Stimulated activated naive B cell treated with anti-CD40 and anti-IgM and Interleukin-4, amounts not matched to agents 10 μg/mL and 1 μg/mL and 100 μg/mL, for 72 hours (primary cell): ENCODE measurements at places on chromosomes 12 and 14.
A peak's percentile ranks its signal among the peaks of the same experiment; 100 is the strongest.

GRCh38 chr12:68113644-68114043, 45.9 kb downstream of the IFNG start:
- DNase-seq: no peak
- H3K27ac ChIP-seq: no peak overlapping the region
- H3K27me3 ChIP-seq: no peaks in the 10 kb centered on the region
- no peak overlapping the region for H3K4me3 ChIP-seq
- peaks cover 12% of the 10 kb centered on the region for H3K4me1 ChIP-seq

DNA sequence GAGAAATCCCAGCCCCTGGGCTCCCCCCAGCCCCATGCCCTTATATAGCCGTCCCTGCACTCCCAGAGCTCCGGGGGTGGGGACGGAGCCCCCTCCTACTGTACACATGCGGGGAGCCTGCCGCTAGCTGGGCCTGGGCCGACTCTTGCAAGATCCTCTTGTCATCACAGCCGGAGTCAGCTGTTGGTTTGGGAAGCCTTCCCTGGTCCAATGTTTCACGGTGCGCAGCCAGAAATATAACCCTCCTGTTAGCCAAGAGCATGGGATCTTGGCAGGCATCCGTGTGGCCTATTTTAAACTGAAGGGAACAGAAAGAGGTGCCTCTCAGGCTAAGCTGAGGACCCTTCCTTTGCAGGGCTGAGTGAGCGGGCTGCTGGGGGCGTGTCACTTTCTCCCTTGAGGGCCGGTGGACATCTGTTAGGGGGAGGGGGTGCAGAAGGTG, 175.3 kb downstream of the TSPAN9 start:
- peaks cover 21% of the 10 kb centered on the region for H3K27me3 ChIP-seq
- DNase-seq: no peak
- H3K27ac ChIP-seq: no peak overlapping the region
- no peaks in the 10 kb centered on the region for H3K36me3 ChIP-seq
- peaks cover 21% of the 10 kb centered on the region for H3K4me1 ChIP-seq

GRCh38 chr12:108788076-108788782, 56.9 kb upstream of the CORO1C start:
- peak overlapping the region; percentile 31 for H3K27ac ChIP-seq
- DNase-seq: no peak
- no peak overlapping the region for H3K4me3 ChIP-seq
- H3K27me3 ChIP-seq: no peaks in the 10 kb centered on the region

DNA sequence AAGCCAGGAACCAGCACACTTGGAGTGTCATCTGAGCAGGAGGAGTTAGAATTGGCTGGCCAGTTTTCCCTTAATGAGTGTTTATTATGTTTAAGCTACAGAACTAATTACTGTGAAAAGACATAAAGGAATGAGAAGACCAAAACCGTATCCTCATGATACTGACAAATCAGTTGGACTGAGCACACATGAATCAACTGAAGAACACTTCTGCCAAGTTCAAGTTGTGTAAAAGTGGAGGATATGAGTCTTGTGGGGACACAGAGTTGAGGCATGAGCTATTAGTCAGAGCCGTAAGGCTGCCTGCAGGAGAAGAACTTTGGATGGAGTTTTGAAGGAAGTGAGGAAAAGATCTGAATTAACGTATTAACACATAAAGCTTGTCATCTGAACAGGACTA, 43.1 kb downstream of the HMGA2 start:
- H3K27ac ChIP-seq: no peak overlapping the region
- H3K36me3 ChIP-seq: no peaks in the 10 kb centered on the region
- no peaks in the 10 kb centered on the region for H3K4me1 ChIP-seq
- H3K27me3 ChIP-seq: no peaks in the 10 kb centered on the region
- no peak overlapping the region for H3K4me3 ChIP-seq

- no peaks in the 10 kb centered on the region for H3K4me1 ChIP-seq
- H3K27me3 ChIP-seq: no peaks in the 10 kb centered on the region
- H3K27ac ChIP-seq: no peak overlapping the region
- H3K4me3 ChIP-seq: no peak overlapping the region
- DNase-seq: no peak
Observed at GRCh38 chr12:72057330-72057914, 118.8 kb downstream of the TPH2 start.

DNA sequence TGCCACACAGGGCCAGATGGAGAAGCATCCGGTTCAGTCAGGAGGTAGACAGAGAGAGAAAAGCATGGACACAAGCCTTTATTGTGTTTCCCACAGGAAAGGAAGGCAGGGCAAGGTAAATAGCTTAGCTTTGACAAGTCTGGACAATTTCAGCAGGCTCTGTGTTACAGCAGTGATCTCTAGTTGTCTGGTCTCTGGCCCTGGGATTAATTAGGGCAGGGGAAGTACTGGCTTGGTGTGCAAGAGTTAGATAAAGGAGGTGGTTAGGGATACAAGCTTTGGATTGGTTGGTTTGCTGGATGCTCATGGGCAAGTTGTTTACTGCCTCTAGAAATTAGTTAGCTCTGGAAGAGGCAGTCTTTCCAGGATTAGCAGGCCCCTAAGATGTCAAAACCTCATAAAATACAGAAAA, 15.1 kb upstream of the NGDN start:
- H3K4me1 ChIP-seq: no peaks in the 10 kb centered on the region
- no peak overlapping the region for H3K4me3 ChIP-seq
- H3K27ac ChIP-seq: no peak overlapping the region
- H3K36me3 ChIP-seq: no peaks in the 10 kb centered on the region

- no peaks in the 10 kb centered on the region for H3K36me3 ChIP-seq
- H3K4me1 ChIP-seq: no peaks in the 10 kb centered on the region
- H3K27me3 ChIP-seq: peaks cover 11% of the 10 kb centered on the region
Observed at GRCh38 chr12:130212384-130212989, 50.2 kb downstream of the FZD10 start.

- H3K4me1 ChIP-seq: peaks cover 21% of the 10 kb centered on the region
- H3K27me3 ChIP-seq: no peaks in the 10 kb centered on the region
- DNase-seq: peak; percentile 82
- peak within 1 kb of the TSS; percentile 96 for H3K27ac ChIP-seq
- peaks cover 22% of the 10 kb centered on the region for H3K36me3 ChIP-seq
Observed at GRCh38 chr12:89524541-89525304, at the start of gene GALNT4. TSS of gene GALNT4 (minus strand) at chr12:89524796. CDS start at chr12:89524549, 247 bp downstream.

DNA sequence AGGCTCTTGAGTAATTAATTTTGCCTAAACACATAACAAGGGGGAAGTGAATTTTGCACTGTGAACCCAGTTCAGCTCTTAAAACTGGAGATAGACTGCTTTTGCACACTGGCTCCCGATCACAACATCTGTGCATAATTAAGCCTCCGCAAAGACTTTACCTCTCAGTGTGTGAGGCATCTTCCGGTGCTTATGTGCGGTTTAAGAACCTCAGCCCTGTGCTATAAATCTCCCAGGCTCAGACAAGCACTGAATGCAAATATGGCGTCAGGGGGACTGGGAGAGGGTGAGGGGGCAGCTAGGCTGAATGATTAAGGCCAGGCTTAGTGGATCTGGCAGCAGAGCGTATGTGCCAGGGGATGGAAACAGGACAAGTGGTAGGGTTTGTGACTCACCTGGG, 103.3 kb downstream of the ADCK1 start:
- H3K4me3 ChIP-seq: no peak overlapping the region
- H3K36me3 ChIP-seq: peaks cover 50% of the 10 kb centered on the region
- no peaks in the 10 kb centered on the region for H3K4me1 ChIP-seq
- H3K27ac ChIP-seq: no peak overlapping the region
- no peak for DNase-seq
- H3K27me3 ChIP-seq: no peaks in the 10 kb centered on the region

DNA sequence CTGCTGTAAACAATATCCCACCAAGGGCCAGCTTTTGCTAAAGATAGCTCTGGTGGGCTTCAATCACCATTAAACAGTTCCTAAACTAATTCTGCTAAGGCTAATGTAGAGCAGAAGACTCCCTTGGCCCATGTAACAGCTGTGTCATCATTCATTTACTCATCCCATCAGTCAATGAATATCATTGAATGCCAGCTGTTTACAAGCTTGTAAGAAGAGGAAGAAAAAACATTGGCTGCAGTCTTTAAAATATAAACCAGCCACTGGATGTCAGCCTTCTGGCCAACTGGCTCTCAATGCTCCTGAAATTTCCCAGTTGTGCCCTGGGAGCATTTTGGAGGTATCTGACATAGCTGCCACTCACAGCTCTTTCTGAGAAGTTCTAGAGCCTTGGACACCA, 18.0 kb upstream of the MAP3K9 start:
- H3K36me3 ChIP-seq: no peaks in the 10 kb centered on the region
- peaks cover 5% of the 10 kb centered on the region for H3K4me1 ChIP-seq
- DNase-seq: no peak
- no peak overlapping the region for H3K4me3 ChIP-seq
- H3K27me3 ChIP-seq: peaks cover 32% of the 10 kb centered on the region

- H3K36me3 ChIP-seq: no peaks in the 10 kb centered on the region
- no peak overlapping the region for H3K27ac ChIP-seq
- peaks cover 33% of the 10 kb centered on the region for H3K27me3 ChIP-seq
- no peak overlapping the region for H3K4me3 ChIP-seq
Observed at GRCh38 chr12:132275110-132275531, 54.3 kb downstream of the GALNT9 start.

- DNase-seq: no peak
- peak overlapping the region; percentile 100 for H3K27ac ChIP-seq
- no peaks in the 10 kb centered on the region for H3K27me3 ChIP-seq
- peak overlapping the region; percentile 99 for H3K4me3 ChIP-seq
- peaks cover 28% of the 10 kb centered on the region for H3K36me3 ChIP-seq
- peaks cover 37% of the 10 kb centered on the region for H3K4me1 ChIP-seq
Observed at GRCh38 chr12:121801595-121802484, 2.0 kb upstream of the SETD1B start.

- DNase-seq: no peak
- no peak overlapping the region for H3K27ac ChIP-seq
- H3K27me3 ChIP-seq: peaks cover 19% of the 10 kb centered on the region
- no peaks in the 10 kb centered on the region for H3K36me3 ChIP-seq
Observed at GRCh38 chr14:92276074-92276473, 46.9 kb upstream of the SLC24A4 start.

DNA sequence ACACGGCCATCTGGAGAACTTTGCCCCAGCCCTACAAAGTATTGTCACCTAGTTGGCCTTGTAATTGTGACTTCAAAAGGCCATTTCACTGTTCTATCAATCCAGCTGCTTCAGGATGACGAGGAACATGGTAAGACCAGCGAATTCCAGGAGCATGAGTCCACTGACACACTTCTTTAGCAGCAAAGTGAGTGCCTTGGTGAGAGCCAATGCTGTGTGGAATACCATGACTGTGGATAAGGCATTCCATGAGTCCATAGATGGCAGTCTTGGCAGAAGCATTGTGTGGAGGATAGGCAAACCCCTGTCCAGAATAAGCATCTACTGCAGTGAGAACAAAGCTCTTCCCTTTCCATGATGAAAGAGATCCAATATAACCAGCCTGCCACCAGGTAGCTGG, 1009.1 kb upstream of the USP15 start:
- H3K27ac ChIP-seq: no peak overlapping the region
- no peaks in the 10 kb centered on the region for H3K4me1 ChIP-seq
- no peak for DNase-seq
- H3K36me3 ChIP-seq: no peaks in the 10 kb centered on the region

- no peaks in the 10 kb centered on the region for H3K36me3 ChIP-seq
- no peak overlapping the region for H3K27ac ChIP-seq
- H3K4me1 ChIP-seq: peaks cover 10% of the 10 kb centered on the region
- H3K4me3 ChIP-seq: no peak overlapping the region
- peaks cover 72% of the 10 kb centered on the region for H3K27me3 ChIP-seq
- DNase-seq: no peak
Observed at GRCh38 chr12:106134294-106134949, 4.3 kb downstream of the NUAK1 start.

DNA sequence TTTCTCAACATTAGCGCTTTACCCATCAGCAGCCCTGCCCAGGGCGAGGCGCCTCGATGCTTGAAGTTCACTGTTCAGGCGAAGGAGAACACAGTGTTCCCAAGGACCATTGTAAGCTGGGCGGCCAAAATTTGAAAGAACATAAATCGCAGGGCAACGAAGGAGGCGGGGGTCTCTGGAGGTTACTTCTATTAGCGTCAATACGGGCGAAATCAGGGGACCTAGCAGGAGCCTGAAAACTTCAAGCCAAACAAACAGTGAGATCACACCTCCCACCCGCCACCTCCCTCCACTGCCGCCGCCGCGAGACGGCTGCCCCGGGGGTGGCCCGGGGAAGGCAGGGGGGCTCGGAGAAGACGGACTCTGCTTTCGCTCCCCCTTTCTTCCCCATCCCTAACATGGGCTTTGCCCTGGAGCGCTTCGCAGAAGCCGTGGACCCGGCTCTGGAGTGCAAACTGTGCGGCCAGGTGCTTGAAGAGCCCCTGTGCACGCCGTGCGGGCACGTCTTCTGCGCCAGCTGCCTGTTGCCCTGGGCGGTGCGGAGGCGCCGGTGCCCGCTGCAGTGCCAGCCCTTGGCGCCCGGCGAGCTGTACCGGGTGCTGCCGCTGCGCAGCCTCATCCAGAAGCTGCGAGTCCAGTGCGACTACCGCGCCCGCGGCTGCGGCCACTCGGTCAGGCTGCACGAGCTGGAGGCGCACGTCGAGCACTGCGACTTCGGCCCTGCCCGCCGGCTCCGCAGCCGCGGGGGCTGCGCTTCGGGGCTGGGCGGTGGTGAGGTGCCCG, at the start of gene PDZRN4:
TSS of gene PDZRN4 (plus strand) at position 263 of the 783 bp plus-strand sequence.
- peak within 1 kb of the TSS; percentile 74 for H3K4me3 ChIP-seq
- peaks cover 15% of the 10 kb centered on the region for H3K4me1 ChIP-seq
- H3K36me3 ChIP-seq: no peaks in the 10 kb centered on the region
- H3K27me3 ChIP-seq: peaks cover 33% of the 10 kb centered on the region
- no peak for DNase-seq

DNA sequence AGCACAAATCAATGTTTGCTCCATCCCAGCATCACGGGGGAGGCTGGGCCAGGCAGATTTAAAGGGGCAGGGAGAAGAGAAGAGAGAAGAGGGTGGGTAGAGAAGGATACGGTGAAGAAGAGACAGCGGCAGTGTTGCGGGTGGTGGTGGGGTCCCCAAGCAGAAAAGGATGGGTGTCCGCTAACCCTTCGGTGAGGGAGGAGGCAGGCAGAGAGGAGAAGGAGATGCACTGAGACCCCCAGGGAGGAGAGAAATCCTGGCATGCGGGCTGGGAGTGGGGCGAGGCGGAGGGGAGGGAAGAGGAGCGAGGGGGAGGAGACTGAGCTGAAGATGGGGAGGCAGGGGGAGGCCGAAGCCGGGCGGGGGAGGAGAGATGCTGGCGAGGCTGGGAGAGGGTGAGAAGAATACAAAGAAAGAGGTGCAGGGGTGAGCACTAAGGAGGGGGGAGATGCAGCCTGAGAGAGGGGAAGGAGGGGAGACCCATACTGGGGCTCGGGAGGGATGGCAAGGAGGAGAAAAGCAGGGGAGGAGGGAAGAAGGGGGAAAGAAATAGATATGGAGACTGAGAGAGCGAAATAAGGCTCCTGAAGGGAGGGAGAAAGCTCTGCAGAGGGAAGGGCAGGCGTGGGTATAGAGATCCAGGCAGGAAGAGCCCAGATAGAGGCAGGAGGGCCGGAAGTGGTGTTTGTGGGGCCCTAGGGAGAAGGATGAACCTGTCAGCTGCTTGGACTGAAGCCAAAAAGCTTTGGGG, at the start of gene JPH4:
TSS of gene JPH4 (minus strand) at position 231 of the 751 bp plus-strand sequence. CDS start 1,337 bp downstream, outside the sequence.
- H3K27ac ChIP-seq: no peak within 1 kb of the TSS
- no peak for DNase-seq

- H3K27ac ChIP-seq: no peak overlapping the region
- H3K4me3 ChIP-seq: no peak overlapping the region
- no peaks in the 10 kb centered on the region for H3K27me3 ChIP-seq
- no peaks in the 10 kb centered on the region for H3K36me3 ChIP-seq
- DNase-seq: no peak
- no peaks in the 10 kb centered on the region for H3K4me1 ChIP-seq
Observed at GRCh38 chr12:30106204-30106965, 322.6 kb upstream of the TMTC1 start.
